ENCODE measurements at places on chromosomes 4 and X. TPM values are rescaled to one million over a fixed set of nuclear protein-coding genes. Genes with fewer than 3 reads are reported as not detected.

- H3K27me3 ChIP-seq: no peaks in the 10 kb centered on the region
- H3K36me3 ChIP-seq: no peaks in the 10 kb centered on the region
- H3K4me1 ChIP-seq: no peaks in the 10 kb centered on the region
- no peak overlapping the region for H3K4me3 ChIP-seq
Observed at GRCh38 chrX:35090801-35091200, 148.2 kb downstream of the FAM47B start.

- no peaks in the 10 kb centered on the region for H3K4me1 ChIP-seq
- H3K27ac ChIP-seq: no peak overlapping the region
- no peak overlapping the region for H3K4me3 ChIP-seq
- no peaks in the 10 kb centered on the region for H3K27me3 ChIP-seq
Observed at GRCh38 chr4:38896940-38897339, 29.3 kb downstream of the FAM114A1 start.

DNA sequence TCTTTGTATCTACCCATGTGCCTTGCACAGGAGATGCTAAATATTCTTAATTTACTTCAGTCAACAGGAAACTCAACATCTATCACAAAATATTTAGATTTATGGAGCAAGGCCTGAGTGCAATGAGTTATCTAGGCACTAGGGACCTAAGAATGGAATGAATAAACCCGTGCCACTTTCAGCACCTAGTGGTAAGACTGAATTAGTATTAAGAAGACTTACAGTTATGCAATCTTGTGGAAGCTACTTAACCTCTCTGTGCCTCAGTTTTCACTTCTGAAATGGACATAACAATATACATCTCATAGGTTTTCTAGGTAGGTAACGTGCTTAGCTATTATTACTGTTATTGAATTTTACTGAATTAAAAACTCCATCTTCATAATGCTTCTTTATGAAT is 144.6 kb upstream of the MAP3K15 start:
- H3K27ac ChIP-seq: no peak overlapping the region
- H3K27me3 ChIP-seq: no peaks in the 10 kb centered on the region
- DNase-seq: no peak

DNA sequence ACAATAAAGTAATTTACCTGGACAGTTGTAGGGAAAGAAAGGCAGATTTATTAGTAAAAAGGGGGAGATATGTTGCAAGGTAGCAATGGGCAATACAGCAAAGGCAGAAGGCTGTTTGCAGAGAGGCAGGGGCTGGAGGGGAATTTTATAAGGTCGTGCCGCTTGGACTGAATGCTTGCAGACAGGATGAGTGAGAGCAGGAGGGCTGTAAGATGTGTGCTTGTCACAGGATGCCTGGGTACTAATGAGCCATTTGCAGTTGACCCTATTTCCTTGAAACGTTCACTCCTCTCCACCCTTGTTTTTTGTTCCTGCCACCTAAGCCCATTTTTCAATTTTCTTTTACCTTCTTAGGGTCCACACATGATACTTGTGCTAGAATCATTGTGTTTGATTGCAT is 214.7 kb downstream of the TRAM1L1 start:
- no peaks in the 10 kb centered on the region for H3K4me1 ChIP-seq
- DNase-seq: no peak
- H3K4me3 ChIP-seq: no peak overlapping the region
- no peaks in the 10 kb centered on the region for H3K36me3 ChIP-seq
- no peak overlapping the region for H3K27ac ChIP-seq

DNA sequence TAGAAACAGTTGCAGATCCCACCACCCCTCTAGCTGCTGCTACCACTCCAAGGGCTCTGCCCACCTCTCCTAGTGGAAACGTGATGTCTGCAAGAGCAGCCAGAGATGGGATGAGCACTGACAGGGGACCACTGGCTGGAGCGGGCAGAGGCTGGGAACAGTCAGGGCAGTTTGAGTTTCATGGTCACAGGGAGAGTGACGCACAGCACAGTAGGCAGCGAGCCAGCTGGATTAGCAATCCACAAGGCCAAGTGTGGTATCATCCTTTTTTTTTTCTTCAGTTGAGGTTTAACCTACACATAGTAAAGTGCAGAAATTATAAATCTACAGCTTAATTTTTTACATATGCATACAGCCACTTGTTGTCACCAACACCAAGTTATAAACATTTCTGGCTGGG is 6.4 kb upstream of the SCML2 start:
- H3K36me3 ChIP-seq: no peaks in the 10 kb centered on the region
- H3K4me1 ChIP-seq: no peaks in the 10 kb centered on the region
- no peak for DNase-seq

Gene MORC4
- 31.1 TPM for total RNA-seq

Gene TFDP3
- not detected for total RNA-seq

Gene PRAF2
- total RNA-seq: 16.1 TPM

Gene FATE1
- not detected for total RNA-seq

Gene BGN
- not detected for total RNA-seq
